CD14-positive monocyte (primary cell): ENCODE measurements at places on chromosomes 12 and 14. TPM values are rescaled to one million over a fixed set of nuclear protein-coding genes. Genes with fewer than 3 reads are reported as not detected.

- no peak for DNase-seq
These were observed 36.7 kb upstream of the CD9 start for GRCh38 chr12:6163416-6164060.

Gene SLC41A2
- 0.27 TPM for polyA plus RNA-seq

Gene AHSA1
- polyA plus RNA-seq: 59.5 TPM

DNA sequence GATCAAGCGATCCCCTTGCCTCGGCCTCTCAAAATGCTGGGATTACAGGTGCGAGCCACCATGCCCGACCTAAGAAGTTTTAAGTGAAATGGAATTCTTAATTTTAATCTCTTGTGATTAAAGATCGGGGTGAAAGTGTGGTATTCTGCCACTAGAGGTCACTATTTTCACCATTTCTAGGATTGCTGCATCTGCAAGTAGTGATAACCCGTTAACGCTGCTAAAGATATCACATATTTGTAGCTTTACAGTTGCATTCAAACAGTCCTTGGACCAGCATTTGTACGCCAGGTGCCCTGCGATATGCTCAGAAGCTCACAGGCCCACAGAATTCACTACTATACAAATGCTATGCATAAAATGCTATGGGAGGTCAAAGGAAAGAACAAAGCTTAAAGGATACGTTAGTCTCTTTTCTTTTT, 19.3 kb downstream of the CCDC62 start:
- peak; percentile 38 for DNase-seq

DNA sequence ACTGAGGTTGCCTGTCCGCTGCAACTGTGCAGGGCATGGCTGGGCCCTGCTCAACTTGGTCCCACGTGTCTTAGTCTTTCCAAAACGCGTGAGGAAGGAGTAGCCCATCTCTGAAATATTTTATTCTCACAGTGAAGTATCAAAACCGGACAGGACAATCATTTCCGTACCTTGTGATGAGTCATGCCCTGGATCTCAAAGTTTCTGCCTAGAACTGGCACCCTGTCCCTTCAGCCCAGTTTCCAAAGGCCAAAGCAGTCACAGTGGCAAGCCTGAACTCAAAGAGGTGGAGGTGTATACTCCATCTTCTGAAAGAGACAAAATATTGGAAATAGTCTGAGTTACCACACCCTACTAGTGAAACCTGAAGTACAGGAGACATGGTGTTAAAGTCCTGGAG, 28.5 kb upstream of the SRGAP1 start:
- DNase-seq: no peak

DNA sequence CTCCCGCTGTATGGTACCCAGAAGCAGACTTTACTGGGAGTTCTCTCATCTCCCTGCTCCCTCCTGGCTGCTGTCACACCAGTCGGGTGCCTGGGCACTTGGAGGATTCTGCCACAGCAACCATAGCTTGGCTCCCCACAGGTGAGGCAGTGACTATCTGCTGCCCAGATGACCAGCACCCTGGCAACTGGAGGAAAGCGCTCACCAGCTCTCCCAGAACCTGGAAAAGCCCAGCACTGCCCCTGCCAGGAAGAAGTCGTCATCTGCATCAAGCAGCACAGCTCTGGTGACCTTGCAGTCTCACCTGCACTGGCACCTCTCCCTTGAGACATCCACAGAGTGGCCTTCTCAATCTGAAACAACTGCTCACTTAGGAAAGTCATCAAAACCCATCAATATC, 31.9 kb upstream of the TC2N start:
- no peak for DNase-seq

GRCh38 chr12:5072311-5072710, 28.6 kb downstream of the KCNA5 start:
- no peak for DNase-seq

- no peak for DNase-seq
These were observed 5.5 kb upstream of the OAS1 start for GRCh38 chr12:112901271-112901670.

Gene SLC24A4
- polyA plus RNA-seq: 26.5 TPM
